Sigmoid colon (tissue), 7 donors: ENCODE measurements at places on chromosomes 6 and 20. TPM values are rescaled to one million over a fixed set of nuclear protein-coding genes. Genes with fewer than 3 reads are reported as not detected.

Gene ZNF391
- polyA plus RNA-seq = 0.46 TPM

- no peak for DNase-seq
- H3K4me3 ChIP-seq = no peak overlapping the region
- no peak overlapping the region for H3K27ac ChIP-seq
- peaks cover 5% of the 10 kb centered on the region for H3K4me1 ChIP-seq
- H3K36me3 ChIP-seq = no peaks in the 10 kb centered on the region
Measured at GRCh38 chr6:28811873-28812272, 111.9 kb downstream of the TRIM27 start.

GRCh38 chr6:13485923-13486562 is 1.4 kb downstream of the GFOD1 start:
- H3K27me3 ChIP-seq = no peaks in the 10 kb centered on the region
- H3K4me3 ChIP-seq = peak overlapping the region; percentile 63
- H3K4me1 ChIP-seq = peaks cover 49% of the 10 kb centered on the region
- H3K36me3 ChIP-seq = no peaks in the 10 kb centered on the region
- H3K27ac ChIP-seq = peak overlapping the region; percentile 94

DNA sequence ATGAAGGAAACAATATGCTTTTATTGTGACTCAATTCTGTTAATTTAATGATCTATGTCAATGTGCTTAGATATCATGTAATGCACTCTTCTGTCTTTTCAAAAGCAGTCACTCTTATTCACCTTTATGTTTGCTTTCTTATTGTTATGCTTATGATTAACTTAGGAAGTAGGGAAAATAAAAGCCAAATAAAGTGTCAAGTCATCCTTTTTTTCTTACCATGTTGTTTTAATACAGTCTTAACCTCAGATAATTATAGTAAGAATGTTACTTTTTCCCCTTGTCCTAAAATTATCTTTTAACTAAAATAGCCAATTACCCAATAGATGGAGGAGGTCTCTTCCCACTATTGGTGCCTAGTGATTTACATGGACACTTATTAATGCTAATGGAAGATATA is 72.6 kb downstream of the TFAP2B start:
- no peaks in the 10 kb centered on the region for H3K36me3 ChIP-seq
- H3K4me1 ChIP-seq = no peaks in the 10 kb centered on the region
- no peak overlapping the region for H3K4me3 ChIP-seq
- no peak for DNase-seq
- H3K27me3 ChIP-seq = no peaks in the 10 kb centered on the region

GRCh38 chr6:132190815-132191175 is 210.5 kb downstream of the MOXD1 start:
- DNase-seq = no peak
- peak overlapping the region; percentile 4 for H3K27ac ChIP-seq
- no peaks in the 10 kb centered on the region for H3K36me3 ChIP-seq
- H3K4me1 ChIP-seq = no peaks in the 10 kb centered on the region
- no peak overlapping the region for H3K4me3 ChIP-seq

DNA sequence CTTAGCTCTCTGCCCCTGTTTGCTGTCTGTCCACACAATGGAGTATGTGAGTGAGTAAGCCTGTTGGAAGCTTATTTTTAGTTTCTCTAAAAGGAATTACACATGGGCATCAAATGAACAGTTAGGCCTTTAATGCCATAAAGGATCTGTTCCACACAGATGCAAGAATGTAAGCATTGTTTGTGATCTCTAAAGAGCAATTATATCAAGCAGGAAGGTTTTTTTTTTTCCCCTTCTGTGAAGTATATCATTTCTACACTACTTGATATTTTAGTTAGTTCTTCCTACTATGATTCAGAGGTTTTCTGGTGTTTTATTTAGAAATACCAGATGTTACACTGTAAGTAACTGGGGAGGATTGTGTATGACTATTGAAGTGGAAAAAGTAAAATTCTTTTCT is 627.5 kb downstream of the COL12A1 start:
- H3K27ac ChIP-seq = peak overlapping the region; percentile 50
- H3K36me3 ChIP-seq = no peaks in the 10 kb centered on the region
- no peak overlapping the region for H3K4me3 ChIP-seq
- H3K27me3 ChIP-seq = no peaks in the 10 kb centered on the region
- no peak for DNase-seq
- H3K4me1 ChIP-seq = no peaks in the 10 kb centered on the region

DNA sequence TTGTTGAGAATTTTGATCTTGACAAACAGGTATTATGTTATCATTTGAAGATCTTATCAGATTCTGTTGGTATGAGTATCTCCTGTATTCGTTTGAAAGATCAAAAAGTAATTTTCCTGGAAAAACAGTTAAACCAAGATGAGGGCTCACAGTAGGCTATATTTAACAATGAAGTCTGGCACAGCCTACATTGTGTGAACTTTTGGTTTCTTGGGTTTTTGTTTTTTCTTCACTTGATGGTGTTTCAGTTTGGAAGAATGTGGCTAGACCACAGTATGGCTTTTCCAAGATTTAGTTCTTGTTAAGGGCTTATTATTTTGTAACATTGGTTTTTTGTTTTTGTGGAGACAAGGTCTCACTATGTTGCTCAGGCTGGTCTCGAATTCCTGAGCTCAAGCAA is 306.4 kb downstream of the CDKAL1 start:
- no peak overlapping the region for H3K4me3 ChIP-seq
- H3K4me1 ChIP-seq = no peaks in the 10 kb centered on the region
- H3K27ac ChIP-seq = no peak overlapping the region
- H3K36me3 ChIP-seq = no peaks in the 10 kb centered on the region
- no peak for DNase-seq

DNA sequence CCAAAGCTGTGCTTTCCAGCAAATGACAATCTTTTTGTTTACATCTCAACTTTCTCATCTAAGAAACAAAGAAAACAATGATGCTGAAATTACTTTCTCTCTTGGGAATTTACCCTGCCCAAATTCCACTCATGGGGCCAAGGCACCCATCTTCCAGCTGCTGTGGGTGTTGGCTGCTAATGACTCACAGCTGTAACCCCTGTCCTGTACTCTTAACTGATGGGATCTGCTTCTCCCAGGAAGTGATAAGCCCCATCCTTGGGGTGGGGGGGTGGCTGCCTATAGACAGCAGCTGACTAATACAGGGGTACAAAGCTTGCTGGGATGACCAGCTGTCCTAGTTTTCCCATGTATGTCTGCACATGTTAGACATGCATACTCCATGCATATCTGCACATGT is 938.6 kb downstream of the C6orf118 start:
- no peak overlapping the region for H3K27ac ChIP-seq
- H3K36me3 ChIP-seq = no peaks in the 10 kb centered on the region
- DNase-seq = no peak
- no peaks in the 10 kb centered on the region for H3K4me1 ChIP-seq
- no peak overlapping the region for H3K4me3 ChIP-seq

Gene FGD2
- polyA plus RNA-seq = 40.8 TPM

Gene VWA7
- 3.6 TPM for polyA plus RNA-seq

- H3K36me3 ChIP-seq = no peaks in the 10 kb centered on the region
- no peak overlapping the region for H3K4me3 ChIP-seq
- no peak overlapping the region for H3K27ac ChIP-seq
- H3K4me1 ChIP-seq = no peaks in the 10 kb centered on the region
- DNase-seq = no peak
Measured at GRCh38 chr6:66199171-66199570, 492.1 kb upstream of the EYS start.

Gene C6orf141
- polyA plus RNA-seq = 1.8 TPM

GRCh38 chr6:43310624-43311023 is 2.0 kb upstream of the CRIP3 start:
- peaks cover 22% of the 10 kb centered on the region for H3K27me3 ChIP-seq
- H3K4me3 ChIP-seq = no peak overlapping the region
- H3K36me3 ChIP-seq = no peaks in the 10 kb centered on the region

GRCh38 chr6:3504938-3505805 is 48.3 kb upstream of the SLC22A23 start:
- H3K27me3 ChIP-seq = no peaks in the 10 kb centered on the region
- no peak overlapping the region for H3K27ac ChIP-seq
- no peaks in the 10 kb centered on the region for H3K4me1 ChIP-seq

DNA sequence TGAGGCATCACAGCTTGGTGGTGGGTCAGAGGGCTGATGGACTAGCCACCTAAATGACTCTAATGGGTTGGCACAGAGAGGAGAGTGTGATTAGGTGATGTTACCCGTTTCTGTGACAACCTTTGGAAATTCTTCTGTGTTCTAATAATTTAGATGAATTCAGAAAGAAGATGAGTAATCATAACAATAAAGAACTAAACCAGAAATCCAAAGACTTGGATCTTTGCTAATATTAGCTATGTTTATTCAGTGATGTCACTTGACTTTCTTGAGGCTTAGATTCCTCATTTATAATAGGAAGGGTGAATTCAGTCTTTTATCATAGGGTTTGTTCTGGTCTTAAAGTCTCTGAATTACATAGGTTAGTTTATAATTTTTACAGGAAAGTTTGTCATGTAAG is 19.9 kb downstream of the CRYBG1 start:
- H3K36me3 ChIP-seq = no peaks in the 10 kb centered on the region
- no peak overlapping the region for H3K4me3 ChIP-seq

- no peaks in the 10 kb centered on the region for H3K4me1 ChIP-seq
- no peak overlapping the region for H3K4me3 ChIP-seq
- no peak for DNase-seq
- no peak overlapping the region for H3K27ac ChIP-seq
Measured at GRCh38 chr6:379410-380181, 12.0 kb upstream of the IRF4 start.

Gene CENPW
- 9.6 TPM for polyA plus RNA-seq

Gene RFX6
- 0.46 TPM for polyA plus RNA-seq

DNA sequence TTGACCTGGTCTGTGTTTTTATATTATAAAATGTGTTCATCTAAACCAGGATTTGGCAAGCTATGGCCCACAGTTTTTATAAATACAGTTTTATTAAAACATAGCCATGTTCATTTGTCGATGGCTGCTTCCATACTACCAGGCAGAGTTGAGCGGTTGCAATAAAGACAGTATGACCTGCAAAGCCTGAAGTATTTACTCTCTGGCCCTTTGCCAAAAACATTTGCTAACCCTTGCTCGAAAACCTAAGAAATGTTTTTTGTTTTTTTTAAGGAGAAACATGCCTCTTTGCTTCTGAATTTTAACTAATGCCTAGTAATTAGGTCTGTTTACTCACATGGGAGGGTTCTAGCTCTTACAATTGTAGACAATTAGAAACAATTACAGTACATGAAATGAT is 67.4 kb upstream of the SMIM28 start:
- H3K4me1 ChIP-seq = peaks cover 14% of the 10 kb centered on the region
- H3K27ac ChIP-seq = no peak overlapping the region
- no peak overlapping the region for H3K4me3 ChIP-seq
- no peaks in the 10 kb centered on the region for H3K27me3 ChIP-seq
- no peak for DNase-seq
- no peaks in the 10 kb centered on the region for H3K36me3 ChIP-seq

Gene OR2B2
- not detected for polyA plus RNA-seq

Gene ADISSP
- 18.0 TPM for polyA plus RNA-seq

GRCh38 chr20:53875452-53875851 is 194.9 kb downstream of the BCAS1 start:
- no peaks in the 10 kb centered on the region for H3K36me3 ChIP-seq
- no peaks in the 10 kb centered on the region for H3K27me3 ChIP-seq
- no peak overlapping the region for H3K4me3 ChIP-seq
- no peaks in the 10 kb centered on the region for H3K4me1 ChIP-seq
- no peak overlapping the region for H3K27ac ChIP-seq
- DNase-seq = no peak

- H3K36me3 ChIP-seq = no peaks in the 10 kb centered on the region
- no peak overlapping the region for H3K27ac ChIP-seq
- no peak for DNase-seq
- H3K4me3 ChIP-seq = no peak overlapping the region
- H3K27me3 ChIP-seq = no peaks in the 10 kb centered on the region
- no peaks in the 10 kb centered on the region for H3K4me1 ChIP-seq
Measured at GRCh38 chr20:61929971-61930666, 135.6 kb downstream of the TAF4 start.

DNA sequence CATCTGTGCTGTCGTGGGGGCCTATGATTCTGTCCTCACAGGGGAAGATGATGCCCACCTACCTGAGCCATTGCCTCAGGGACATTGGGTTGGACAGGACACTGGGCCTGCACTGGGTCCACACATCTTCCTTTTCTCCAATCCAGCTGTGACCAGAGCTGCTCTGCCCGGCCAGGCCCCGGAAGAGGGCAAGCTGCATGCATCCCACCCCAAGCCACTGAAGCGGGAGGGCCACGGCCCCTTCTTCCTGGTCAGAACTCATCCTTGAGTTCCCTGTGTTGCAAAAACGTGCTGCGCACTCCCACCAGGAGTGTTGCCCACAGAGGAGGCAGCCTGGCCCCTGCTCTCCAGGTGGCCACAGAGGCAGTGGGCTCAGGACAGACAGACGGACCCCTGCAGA is 38.2 kb downstream of the SPDEF start:
- H3K4me3 ChIP-seq = no peak overlapping the region
- no peaks in the 10 kb centered on the region for H3K4me1 ChIP-seq
- no peaks in the 10 kb centered on the region for H3K27me3 ChIP-seq
- DNase-seq = no peak
- H3K27ac ChIP-seq = no peak overlapping the region
- no peaks in the 10 kb centered on the region for H3K36me3 ChIP-seq
